ENCODE measurements at places on chromosomes 12 and 14.

GRCh38 chr14:68926236-68926635 lies 52.9 kb downstream of the ACTN1 start:
- no peak for DNase-seq

DNA sequence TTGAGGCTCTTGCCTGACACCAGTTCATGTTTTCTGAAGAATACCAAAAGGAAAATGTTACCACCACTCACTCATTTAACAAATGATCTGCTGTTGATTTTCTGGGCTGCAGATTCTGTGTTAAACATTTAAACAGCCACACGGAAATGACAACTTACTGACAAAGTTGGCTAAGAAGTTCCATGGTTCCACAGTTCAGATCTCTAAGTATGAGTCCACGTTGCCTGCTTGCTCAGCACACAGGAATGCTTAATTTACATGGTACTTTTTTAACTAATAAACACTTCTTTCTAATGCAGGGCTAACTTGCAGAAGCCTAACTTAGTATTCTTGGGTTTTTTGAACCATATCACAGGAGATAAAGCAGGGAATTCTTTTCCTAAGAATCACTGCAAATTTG lies 34.7 kb downstream of the PTGER2 start:
- no peak for DNase-seq

DNA sequence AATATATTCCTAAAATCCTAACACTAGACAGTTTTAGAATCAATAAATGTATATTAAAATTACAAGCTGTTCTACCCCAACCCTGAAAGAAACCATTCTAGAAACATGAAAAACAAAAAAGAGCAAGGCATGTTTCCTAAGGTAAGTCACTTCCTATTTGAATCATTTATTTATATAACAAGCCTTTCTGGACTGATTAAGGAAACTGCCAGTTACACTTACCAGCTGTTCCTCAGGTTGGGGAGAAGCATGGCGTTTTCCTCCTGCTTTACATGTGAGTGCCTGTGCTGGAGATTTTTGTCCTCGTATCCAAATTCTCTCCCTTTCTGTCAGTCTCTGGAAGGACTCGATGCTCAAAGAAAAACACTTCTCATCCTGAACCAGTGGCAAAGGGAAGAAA lies 183.3 kb downstream of the EFCAB11 start:
- no peak for DNase-seq

DNA sequence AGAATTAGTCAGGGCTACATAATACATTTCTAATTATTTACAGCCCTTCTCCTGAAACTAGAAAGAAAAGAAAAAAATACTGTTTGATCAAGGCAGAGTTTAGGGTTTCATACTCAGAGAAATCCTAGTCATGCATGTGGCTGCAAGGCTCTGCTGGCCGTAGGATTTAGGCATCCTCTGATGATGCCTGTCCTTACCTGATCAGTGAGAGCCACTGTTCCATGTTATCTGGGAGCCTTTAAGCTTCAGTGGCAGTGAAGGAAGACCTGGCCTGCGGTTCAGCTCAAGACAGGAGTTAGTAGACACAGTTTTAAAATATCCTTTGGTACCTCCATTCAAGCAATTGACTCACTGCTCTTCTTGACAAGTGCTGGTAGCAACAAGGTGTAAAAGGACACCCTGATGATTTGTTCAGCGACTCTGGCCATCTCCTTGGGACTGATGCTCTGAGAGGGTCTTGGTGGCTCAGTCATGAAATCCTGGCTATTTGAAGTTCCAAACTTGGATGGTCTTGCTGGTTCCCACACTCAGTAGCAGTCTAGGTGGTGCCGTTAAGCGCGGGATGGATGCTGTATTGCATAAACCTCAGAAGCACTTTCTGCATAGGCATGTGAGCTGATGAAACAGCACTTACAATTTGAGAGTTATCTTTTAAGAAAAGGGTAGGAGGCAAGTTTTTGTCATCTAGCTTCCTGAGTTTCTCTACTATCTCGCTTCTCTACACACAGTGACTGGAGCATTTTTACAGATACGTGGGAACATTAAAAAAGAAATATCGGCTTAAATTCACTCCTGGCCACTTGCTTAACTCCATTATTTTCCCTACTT lies 162.0 kb downstream of the SAMD4A start:
- no peak for DNase-seq

DNA sequence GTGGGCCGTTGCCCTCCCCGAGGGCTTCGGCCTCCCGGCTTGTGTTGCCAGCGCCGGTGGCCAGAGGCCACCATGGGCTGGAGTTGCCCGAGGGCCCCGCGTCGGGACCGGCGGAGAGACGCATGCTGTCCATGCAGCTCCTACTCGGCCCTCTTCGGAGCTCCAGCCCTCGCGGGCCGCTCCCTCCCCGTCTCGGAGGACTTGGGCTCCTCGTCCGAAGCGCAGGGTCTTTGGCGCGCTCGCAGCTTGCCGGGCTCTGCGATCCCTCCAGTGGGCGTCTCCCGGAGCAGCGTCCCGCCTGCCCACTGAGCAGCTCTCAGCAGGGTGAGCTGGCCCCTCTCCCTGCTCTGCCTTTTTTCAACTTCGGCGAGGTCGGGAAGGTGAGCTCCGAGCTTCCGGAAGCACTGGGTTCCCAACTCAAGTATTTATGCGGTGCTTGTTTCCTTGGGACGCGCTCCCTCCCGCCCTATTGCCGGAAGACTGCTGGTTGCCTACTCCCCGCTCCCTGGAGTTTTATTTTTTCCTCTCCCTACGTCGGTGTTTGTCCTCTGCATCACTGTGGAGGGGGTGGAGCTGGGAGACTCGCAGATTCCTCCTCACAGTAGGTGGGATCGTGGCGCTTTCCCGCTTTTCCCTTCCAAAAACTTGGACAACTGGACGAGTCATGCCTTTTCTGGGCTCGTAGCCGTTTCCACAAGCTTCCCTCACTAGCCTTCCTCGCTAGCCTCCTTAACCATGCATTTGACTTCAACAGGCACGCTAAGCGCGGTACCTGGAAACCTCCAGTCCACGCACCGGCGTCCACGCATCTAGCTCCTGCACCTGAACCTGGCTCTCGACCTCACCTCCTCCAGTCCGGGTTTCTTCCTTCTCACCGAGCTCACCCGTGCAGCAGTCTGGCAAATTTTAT lies at the start of gene AVPR1A:
Gene AVPR1A (minus strand): TSS at position 489 of the 910 bp plus-strand sequence. CDS start 365 bp downstream, at position 124.
- DNase-seq, result no peak

DNA sequence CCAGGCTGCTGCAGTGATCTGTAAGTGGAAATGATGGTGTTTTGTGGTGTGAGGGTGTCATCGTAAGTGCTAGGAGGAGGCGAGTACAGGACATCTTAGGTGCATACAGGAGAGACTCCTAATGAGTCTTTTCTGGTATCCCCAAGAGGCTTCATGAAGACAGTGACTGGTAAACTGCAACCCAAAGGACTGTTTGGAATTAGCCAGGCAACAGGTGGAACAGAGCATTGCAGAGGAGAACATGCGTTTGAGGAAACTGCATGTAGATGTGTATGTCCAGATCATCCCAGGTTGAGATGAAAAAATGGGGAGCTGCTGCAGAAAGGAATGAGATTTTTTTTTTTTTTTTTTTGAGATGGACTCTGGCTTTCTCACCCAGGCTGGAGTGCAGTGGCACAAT lies 5.4 kb downstream of the ACAD10 start:
- DNase-seq, result no peak

DNA sequence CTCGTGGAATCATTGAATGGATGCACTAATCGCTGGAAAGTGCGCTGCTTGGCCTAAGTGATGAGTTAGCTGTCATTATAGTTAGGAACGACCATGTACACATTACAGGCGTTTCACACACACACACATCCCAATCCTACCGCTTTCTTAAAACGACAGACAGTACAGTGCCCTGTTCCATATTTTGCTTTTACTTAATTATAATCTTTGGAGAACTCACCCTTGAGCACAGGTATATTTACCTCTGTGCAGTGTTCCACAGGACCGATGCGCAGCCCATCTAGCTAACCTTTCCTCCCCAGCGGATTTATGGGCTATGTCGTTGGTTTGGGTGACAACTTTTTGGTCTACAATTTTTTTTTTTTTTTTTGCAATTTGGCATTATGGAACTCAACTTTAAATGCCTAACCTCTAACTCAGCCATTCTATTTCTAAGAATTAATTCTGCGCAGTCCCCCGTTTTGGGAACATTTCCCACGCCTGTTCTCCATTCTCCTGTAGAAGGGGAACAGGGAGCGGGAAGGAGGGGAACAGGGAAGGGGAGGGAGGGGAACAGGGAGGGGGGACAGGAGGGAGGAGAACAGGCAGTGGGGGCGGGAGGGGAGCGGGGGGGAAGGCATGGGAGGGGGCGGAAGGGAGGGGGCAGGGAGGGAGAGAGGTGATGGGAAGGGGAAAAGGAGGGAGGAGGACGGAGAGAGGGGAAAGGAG lies 663 bp upstream of the ULK1 start:
- DNase-seq, result no peak

GRCh38 chr12:113649256-113649830 lies 177.7 kb upstream of the LHX5 start:
- no peak for DNase-seq

- no peak for DNase-seq
Measured at GRCh38 chr14:86310611-86311010, 780.7 kb downstream of the FLRT2 start.

DNA sequence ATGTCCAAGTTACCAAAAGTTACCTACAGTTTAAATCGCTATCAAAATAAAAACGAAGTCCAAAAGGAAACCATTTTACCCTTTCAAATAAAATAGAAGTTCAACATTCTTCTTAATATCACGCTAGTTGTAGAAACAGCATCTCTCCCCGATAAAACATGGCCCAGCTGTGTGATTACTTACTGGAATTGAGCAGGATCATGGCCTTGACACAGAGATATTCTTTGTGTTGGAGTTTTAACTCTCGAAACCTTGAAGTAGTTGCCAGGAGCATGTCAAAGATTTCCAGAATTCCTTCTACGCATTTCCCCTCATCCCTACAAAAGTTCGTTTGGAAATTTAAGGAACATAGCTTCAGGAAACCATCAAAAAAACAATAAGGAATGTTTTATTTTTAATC lies 44.8 kb downstream of the ESR2 start:
- DNase-seq, result no peak

DNA sequence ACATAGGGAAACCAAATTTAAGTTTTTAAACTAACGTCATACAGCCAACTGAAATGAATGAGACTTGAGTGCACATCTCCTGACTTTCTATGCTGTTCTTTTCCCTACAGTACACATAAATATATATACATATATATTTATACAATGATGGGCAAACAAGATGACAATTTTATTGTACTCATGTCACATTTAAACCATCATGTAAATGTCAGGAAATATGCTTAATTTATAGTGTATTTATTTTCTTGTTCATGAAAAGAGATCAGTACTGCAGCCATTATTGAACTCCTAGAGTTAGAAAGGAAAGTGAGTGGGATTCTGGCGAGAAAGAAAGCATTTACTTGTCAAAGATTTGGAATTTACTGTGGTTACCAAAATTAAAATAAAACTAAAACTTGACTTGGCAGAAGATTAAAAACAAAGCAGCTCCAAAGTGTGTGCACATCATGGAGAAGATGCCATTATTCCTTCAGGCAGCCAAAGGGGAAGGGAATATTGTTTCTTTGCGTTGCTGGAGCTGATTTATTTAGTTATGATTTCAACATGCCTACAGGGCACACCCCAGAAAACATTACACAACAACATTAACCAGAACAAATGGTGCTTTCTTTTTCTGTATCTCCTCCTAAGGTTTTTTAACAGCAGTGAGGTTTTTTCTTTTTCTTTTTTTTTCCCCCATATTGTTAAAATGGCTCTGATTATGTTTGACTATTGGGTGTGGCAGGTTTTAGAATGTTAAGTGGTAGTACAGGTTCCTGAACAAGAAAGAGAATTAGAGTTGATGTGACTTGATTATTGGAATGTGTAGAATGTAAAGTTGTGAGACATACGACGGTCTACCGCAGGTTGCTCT lies 144.6 kb downstream of the RAD51B start:
- no peak for DNase-seq

GRCh38 chr14:102187568-102188001 lies 47.9 kb downstream of the WDR20 start:
- no peak for DNase-seq

- DNase-seq, result no peak
Measured at GRCh38 chr12:18165422-18165871, 75.5 kb upstream of the RERGL start.

GRCh38 chr12:3882896-3883564 lies 9.8 kb upstream of the PARP11 start:
- DNase-seq, result no peak

GRCh38 chr12:10073261-10073660 lies 25.5 kb downstream of the CLEC1A start:
- DNase-seq, result no peak

DNA sequence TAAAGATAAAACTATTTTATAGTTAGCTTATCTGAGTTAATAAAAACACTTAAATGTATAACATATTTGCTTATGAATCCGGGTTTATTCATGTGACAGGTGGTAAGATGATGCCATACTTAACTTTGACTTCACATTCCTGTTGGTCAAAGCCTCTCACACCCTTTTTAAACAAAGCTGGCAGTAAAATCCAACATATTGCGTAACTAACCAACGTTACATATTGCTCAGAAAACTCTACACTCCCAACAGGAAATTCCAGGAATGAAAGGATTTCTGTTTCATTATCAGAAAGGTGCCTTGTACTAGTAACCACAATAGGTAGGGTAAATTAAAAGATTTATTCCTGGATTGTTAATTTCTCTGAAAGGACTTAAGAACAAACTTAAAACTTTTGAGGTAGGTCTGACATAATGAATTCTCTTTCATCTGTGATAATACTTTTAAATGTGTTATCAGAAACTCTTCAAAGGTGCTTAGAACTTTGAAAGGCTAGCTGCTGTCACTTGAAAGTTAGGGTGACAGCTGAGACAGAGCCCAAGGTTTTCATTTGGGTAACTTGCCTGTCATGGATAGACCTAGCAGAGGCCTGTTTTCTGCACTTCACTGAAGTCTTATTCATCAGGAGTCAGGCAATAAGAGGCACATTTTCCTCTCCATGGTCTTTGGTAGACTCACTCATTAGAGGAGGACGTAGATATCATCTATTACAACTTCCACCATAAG lies 23.8 kb upstream of the CATSPERB start:
- no peak for DNase-seq

GRCh38 chr14:57928732-57929131 lies 62.8 kb upstream of the SLC35F4 start:
- DNase-seq, result no peak
